ENCODE measurements at places on chromosomes 7 and 10. TPM values are rescaled to one million over a fixed set of nuclear protein-coding genes. Genes with fewer than 3 reads are reported as not detected.

DNA sequence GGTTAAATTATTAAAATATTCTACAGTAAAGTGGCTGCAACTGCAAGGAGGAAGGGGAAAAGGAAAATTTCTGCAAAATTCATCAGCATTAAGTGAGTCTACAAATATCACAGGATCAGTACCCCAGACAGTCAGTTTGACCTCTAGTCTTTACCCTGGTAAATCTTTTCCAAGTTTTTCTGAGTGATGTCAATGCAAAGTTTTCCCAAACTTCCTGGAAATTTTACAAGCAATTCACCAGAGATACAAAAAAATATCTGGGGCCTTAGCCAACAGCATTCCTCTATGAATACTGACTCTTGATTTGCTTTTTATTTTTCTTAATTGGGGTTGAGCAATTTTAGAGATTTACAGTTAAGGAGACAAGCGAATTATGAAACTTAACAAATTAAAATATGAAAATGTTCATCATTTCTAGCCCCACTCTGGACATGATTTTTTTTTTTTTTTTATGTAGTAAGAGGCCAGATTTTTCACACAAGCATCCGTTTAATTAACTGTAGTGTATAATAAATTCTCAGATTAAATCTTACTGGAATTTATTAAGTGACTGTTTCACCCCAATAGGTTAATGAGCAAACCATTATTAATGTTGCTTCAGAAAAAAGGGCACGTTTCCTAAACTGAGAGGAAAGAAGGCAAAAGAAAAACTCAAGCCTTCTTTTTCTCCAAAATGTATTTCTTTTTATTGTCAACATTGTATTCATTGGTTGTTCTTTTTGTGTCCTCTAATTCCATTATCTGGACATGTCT, 539.5 kb upstream of the FZD8 start:
- no peak for DNase-seq

- DNase-seq, result no peak
Measured at GRCh38 chr10:114780577-114781184, 40.9 kb upstream of the FHIP2A start.

- DNase-seq, result no peak
Measured at GRCh38 chr10:6035101-6035834, 26.9 kb downstream of the IL2RA start.

DNA sequence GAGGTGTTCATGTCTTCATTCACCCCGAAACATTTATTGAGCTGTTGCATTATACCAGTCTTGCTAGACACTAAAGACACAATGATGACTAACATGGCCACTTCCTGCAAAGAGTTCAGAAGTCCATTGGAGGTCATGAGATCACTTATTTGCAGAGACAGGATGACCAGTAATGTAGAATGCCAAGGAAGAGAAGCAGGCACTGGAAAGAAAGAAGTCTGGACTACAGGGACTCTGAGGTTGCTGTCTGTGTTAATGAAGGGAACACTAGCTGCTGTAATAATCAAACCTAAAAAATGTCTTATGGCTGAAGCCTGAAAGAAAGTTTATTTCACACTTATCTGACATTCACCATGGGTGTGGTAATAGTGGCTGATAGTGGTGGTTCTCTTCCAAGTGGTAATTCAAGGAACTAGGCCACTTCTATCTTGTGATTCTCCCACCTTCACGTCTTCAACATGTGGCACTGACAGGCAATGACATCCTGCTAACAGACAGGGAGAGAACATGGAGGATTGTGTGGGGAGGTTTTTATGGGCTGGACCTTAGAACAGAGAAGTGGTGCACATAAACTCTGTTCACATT, 89.2 kb upstream of the MKLN1 start:
- DNase-seq, result no peak

GRCh38 chr7:81414411-81414810, 355.4 kb downstream of the HGF start:
- DNase-seq, result no peak

DNA sequence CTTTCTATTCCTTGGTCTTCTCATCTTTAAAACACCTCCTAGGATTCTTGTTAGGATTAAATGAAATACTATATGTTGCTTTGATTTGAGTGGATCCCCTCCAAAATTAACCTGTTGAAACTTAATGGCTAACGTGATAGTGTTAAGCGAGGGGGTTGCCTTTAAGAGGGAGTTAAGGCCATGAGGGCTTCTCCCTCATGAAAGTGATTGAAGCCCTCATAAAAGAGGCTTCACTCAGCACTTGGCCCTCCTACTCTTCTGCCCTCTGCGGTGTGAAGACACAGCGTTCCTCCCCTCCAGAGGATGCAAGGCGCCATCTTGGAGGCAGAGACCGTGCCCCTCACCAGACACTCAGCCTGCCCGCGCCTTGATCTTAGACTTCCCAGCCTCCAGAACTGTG, 46.6 kb downstream of the CNNM2 start:
- DNase-seq, result no peak

NPTX2 gene
- 1.2 TPM for polyA plus RNA-seq

PHF14 gene
- 19.2 TPM for polyA plus RNA-seq

AKR1C4 gene
- polyA plus RNA-seq, result not detected

UCN3 gene
- not detected for polyA plus RNA-seq

All from SK-N-SH (cell line).